ENCODE measurements at places on chromosomes 3 and 15.

DNA sequence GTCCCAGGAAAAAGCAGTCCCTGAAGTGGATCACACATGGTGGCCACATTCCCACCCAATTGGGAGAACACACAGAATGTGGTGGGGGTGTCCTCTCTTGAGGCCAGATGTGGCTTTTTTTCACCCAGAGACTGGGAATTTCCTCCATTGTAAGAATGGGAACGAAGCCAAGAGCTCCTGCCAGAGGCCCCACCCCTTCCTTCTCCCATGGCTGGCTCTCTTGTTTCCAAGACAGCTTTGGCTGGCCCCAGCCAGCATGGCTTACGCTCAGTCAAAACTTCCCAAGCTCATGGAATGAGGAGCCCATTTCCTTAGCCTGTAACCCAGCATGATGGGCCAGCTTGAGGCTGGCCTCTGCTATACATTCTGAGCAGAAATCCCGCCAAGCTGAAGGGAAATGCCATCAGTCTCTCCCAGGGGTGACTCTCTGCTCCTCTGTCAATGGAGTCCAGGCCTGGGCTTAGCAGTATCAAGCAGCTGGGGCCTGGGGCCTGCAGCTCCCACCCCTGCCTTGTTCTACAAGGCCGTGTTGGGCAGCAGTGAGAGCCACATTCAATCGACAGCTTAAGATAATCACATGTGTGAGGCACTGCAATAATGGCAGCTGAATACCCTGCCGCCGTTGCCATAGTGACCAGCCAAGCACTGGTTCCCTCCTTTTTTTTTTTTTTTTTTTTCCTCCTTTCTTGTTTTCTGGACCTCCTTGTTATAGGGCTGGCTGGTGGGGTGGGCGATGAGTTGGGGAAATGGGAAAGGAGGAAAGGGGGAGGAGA is 142.4 kb downstream of the EPHB1 start:
- no peak for DNase-seq

GRCh38 chr3:103601666-103602065 is 1166.9 kb downstream of the ZPLD1 start:
- DNase-seq, result no peak

DNA sequence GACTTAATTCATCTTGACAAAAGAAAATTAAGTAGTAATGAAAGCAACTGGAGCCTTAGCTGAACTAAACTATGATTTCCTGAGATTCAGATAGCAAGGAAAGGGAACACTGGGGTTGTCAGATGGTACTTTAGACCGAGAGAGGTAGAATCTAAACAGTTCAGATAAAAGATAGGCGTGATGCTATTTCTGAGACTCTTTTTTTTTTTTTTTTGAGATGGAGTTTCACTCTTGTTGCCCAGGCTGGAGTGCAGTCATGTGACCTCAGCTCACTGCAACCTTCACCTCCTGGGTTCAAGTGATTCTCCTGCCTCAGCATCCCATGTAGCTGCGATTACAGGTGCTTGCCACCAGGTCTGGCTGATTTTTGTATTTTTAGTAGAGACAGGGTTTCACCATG is 279.9 kb upstream of the UMPS start:
- no peak for DNase-seq

DNA sequence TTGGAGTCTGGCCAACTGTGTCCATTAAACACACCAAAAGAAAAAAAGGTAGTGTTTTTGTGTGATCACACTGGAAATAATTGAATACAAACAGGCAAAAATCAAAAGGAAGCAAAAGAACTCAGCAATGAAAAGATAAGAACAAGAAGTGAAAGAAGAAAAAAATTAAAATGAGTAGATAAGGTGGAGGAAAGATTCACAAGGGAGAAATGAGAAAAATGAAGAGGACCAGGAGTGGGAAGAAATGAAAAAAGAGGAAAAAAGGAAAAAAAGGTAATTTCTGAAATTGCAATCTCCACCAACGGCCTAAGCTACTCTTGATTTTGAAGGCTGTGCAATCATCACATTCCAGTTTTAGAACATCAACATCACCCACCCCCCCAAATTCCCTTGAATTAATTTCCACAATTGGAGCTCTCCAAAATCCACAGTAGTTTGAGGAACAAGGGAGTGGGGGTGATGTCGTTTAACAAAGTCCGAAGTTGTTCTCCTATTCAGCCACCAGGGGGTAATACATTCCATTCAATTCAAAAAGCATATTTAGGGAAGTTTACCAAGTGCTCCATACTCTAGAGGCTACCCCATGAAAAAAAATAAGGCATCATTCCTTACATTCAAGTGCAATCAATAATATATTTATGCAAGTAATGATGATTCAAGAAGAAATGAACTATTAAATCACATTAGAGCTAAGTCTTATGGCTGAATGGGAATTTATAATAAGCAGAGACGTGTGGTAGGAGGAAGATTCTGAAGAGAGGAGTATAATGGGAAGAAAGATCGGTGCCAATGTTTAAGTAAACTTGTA is 37.4 kb downstream of the ZNF860 start:
- peak; percentile 43 for DNase-seq

- DNase-seq, result no peak
These were observed 139.1 kb downstream of the DMXL2 start for GRCh38 chr15:51483520-51483919.

GRCh38 chr15:52783929-52784798 is 6.0 kb downstream of the ONECUT1 start:
- DNase-seq, result peak; percentile 15

GRCh38 chr3:86175051-86175536 is 815.9 kb downstream of the VGLL3 start:
- DNase-seq, result no peak

DNA sequence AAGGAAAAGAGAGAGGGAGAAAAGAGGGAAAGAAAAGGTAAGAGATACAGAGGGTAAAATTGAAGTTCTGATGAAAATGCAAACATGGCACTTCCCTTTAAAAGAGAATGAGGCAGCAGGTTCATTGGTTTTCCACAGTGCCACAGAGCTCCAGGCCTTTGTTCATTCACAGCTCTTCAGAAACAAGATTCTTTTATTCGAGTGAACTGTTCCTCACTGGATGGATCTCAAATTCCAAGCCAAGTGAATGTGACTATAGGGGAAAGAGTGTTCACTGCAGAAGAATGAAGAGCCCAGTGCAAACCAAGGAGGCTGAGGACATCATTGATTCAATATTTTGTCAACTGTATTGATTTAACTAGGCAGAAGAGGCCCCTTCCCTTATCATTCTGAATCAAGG is 280.3 kb upstream of the PROK2 start:
- DNase-seq, result no peak

DNA sequence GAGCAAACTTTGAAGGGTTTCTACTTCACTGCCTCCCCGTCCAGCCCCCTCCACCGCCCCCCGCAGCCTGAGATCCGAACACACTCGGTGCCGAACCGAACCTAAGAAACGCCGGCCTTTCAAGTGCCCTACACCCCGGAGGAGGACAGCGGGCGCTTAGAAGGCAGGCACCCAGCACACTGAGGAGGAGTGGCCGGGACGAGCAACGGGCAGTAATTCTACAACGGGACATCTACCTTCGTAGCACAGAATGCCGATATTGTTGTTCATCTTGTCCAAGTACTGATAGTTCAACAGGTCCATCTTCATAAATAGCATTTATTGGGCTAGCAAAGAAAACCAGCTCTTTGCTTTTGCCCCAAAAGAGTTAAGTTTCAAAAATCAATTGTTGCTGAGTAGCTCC is 513 bp downstream of the VGLL4 start:
- peak; percentile 77 for DNase-seq

DNA sequence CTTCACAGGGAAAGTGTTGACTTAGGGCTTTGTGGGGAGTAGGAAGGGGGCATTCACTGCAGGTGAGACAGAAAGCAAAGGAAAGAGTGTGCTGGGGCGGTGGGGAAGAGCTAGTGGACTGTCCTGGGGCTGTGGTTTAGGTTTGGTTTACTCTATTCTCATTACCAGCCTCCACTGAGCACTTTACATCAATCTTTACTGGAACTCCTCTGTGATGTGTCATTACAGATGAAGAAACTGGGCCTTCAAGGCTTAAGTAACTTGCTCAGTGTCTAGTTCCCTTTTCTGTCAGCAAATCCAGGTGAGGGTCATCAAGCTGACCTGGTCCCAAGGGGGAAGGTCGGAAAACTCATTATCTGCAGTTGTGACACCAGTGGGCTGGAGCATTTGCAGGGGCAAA is 120.2 kb upstream of the PFN2 start:
- no peak for DNase-seq

DNA sequence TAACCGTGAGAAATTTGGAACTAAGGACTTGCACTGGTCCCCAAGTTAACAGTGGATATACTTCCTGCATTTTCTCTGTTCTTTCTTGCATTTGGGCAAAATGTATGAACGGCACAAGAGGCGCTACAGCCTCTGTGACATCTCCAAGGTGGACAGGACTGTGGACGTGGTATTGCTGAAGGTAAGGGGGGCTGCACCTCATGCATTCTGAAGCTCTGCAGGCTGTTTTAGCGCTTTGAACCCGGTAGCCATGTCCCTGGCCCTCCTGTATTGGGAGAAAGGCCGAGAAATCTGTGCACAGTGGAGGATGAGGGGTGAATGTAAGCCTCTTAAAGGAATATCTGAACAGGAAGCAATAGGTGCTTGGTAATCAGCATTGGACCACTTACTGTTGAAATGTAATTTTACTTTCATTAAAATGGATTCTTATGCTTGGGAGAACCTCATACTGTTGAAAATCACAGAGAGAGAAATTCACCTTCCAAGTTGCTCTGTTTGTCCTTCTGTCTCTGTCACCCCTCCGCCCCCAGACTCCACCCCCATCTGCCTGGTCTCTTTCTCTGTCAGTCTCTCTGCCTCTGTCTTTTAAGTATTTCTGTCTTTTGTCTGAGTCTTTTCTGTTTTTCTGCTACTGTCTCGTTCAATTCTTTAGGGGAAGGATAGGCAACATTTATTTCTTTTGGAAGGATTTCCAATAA is 174.6 kb downstream of the KLHL25 start:
- no peak for DNase-seq

DNA sequence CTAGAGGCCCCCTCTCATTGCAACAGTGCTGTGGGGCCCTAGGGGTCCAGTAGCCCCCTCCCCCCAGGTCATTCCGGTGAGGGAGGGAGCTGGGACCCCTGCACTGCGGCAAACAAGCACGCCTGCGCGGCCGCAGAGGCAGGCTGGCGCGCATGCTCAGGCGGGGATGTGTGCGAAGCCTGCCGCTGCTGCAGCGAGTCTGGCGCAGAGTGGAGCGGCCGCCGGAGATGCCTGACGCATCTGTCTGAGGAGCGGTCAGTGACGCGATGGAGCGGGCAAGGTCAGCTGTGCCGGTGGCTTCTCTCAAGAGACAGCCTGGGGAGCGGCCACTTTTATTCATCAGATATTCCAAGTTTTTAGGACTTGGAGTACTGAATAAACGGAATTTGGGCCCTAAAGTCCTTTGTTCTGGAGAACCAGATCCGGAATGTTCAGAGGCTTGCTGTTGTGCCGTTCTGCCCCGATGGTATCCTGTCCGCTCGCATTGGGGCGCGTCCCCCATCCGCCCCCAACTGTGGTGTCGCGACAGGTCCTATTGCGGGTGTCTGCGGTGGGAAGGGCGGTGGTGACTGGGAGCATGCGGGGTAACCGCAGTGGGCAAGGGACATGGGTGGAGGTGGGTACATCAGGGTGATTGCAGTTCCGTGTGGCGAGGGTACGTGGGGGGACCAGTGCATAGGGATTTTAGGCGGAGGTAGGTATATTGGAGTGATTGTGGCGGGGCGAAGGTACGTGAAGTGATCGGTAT is at the start of the genes SNRPN and SNURF:
SNRPN (plus strand) TSS at position 205 of the 748 bp plus-strand sequence. CDS start 19,467 bp downstream, outside the sequence.
SNURF (plus strand) TSS at position 205 of the 748 bp plus-strand sequence; CDS start at position 267, 62 bp downstream.
- peak; percentile 63 for DNase-seq

DNA sequence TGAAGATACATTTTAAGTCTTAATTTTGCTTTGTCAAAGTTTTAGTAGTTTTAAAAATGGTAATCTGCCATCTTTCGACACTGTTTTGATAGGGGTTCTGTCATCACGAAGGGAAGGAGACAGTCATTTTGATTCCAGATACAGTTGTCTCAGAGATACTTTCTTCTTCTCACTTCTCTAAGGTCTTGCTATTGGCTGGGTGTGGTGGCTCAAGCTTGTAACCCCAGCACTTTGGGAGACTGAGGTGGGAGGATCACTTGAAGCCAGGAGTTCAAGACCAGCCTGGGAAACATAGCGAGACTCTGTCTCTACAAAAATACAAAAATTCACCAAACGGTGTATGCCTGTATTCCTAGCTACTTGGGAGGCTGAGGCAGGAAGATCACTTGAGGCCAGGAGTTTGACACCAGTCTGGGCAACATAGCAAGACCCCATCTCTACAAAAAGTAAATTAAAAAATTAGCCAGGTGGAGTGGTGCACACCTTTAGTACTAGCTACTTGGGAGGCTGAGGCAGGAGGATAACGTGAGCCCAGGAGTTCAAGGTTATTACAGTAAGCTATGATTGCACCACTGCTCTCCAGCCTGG is 3.3 kb downstream of the RAB8B start:
- no peak for DNase-seq

GRCh38 chr15:64096668-64097384 is 1.0 kb downstream of the SNX1 start:
- DNase-seq, result peak; percentile 60

DNA sequence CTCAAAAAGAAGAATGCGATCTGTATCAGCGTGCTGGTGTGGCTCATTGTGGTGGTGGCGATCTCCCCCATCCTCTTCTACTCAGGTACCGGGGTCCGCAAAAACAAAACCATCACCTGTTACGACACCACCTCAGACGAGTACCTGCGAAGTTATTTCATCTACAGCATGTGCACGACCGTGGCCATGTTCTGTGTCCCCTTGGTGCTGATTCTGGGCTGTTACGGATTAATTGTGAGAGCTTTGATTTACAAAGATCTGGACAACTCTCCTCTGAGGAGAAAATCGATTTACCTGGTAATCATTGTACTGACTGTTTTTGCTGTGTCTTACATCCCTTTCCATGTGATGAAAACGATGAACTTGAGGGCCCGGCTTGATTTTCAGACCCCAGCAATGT is 1.3 kb downstream of the P2RY1 start:
- no peak for DNase-seq

DNA sequence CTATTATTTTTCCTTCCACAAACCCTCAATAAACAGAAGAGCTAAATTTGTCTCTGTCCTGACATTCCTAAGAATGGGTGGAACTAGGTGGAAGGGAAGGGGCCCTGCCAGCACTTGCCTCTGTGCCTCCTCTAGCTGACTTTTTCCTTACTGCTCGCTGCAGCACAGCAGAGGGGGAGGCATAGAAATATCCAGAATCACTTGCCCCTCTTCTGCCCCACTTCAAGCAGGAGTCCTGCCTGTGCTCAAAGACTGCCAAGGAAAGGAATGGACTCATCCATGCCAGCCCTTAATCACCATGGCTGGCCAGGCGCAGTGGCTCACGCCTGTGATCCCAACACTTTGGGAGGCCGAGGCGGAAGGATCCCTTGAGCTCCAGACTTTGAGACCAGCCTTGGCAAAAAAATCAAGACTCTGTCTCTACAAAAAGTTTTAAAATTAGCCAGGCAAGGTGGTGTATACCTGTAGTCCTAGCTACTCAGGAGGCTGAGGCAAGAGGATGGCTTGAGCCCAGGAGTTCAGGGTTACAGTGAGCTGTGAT is 51.8 kb downstream of the ADCY5 start:
- no peak for DNase-seq
